ENCODE measurements at places on chromosomes 12 and 14. TPM values are rescaled to one million over a fixed set of nuclear protein-coding genes. Genes with fewer than 3 reads are reported as not detected.

- no peak for DNase-seq
These were observed 85.5 kb upstream of the ACTN1 start for GRCh38 chr14:69064596-69064995.

GRCh38 chr12:125247477-125247876 is 182.2 kb downstream of the AACS start:
- no peak for DNase-seq

GRCh38 chr14:94773061-94773648 is 3.2 kb upstream of the GSC start:
- no peak for DNase-seq

GRCh38 chr12:123506843-123507236 is 26.7 kb downstream of the RILPL1 start:
- no peak for DNase-seq

ATP5MC2 gene
- 311 TPM for total RNA-seq

AVPR1A gene
- total RNA-seq: 0.29 TPM

BCAT1 gene
- total RNA-seq: 14.6 TPM
